ENCODE measurements at places on chromosomes 3 and 15. TPM values are rescaled to one million over a fixed set of nuclear protein-coding genes. Genes with fewer than 3 reads are reported as not detected.

Gene TMCO5A
- total RNA-seq = not detected

GRCh38 chr15:40493089-40493840, 22.5 kb downstream of the CHST14 start:
- DNase-seq = no peak

GRCh38 chr3:126104742-126105605, 21.1 kb upstream of the SLC41A3 start:
- no peak for DNase-seq

DNA sequence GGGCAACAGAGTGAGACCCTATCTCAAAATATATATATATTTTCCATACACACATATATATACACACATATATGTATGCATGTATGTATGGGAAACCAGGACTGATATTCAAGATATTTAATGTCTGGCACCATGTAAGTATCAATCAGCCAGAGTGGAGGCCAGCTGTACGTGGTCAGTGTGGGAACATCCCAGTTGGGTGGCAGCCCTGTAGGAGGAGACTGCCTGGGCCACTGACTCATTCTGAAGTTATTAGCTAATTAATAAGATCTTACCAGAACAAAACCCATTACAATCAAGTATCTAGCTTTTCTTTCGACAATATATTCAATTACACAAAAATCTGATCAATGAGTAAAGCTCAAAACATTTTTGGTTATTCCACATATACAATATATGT, 85.1 kb upstream of the OCA2 start:
- DNase-seq = no peak

Gene PGBD4
- 5.6 TPM for total RNA-seq

GRCh38 chr3:143502081-143502480, 346.2 kb downstream of the SLC9A9 start:
- DNase-seq = no peak

DNA sequence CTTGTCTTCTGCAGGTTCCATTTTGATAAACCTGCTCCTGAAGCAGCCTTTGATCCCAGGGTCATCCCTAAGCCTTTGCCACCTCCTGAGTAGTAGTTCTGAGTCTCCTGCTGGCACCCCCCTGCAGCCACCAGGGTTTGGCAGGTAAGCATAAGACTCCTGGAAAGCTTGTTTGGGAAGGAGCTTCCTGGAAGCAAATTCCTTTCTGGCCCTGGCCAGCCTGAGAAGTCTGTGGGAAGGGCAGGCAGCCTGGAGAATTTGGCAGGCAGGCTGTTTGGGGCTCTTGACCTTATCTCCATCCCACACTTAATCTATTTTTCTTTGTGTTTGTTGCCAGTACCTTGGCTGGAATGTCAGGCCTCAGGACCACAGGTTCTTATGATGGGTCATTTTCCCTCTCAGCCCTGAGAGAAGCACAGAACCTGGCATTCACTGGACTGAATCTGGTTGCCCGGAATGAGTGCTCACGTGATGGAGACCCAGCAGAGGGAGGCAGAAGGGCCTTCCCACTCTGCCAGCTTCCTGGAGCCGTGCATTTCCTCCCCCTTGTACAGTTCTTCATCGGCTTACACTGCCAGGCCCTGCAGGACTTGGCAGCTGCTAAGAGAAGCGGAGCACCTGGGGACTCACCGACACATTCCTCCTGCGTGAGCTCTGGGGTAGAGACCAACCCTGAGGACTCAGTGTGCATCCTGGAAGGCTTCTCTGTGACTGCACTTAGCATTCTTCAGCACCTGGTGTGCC, 13.4 kb downstream of the ATRIP start:
- no peak for DNase-seq

DNA sequence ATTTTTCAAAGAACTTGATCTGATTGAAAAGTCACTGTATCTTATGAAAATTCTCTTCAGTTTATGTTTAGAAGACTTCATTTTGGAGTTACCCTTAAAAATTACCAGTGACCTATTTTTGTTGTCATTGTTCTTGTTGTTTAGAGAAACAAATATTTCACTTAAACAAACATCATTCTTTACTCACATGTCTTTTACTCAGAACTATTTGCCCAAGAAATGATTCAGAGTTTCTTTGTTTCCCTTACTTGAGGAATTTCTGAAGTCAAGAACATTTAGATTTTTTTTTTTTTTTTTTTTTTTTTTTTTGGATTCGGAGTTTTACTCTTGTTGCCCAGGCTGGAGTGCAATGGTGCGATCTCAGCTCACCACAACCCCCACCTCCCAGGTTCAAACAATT, 259.6 kb upstream of the UBE2E1 start:
- DNase-seq = no peak

Gene GOLGA6L7
- not detected for total RNA-seq

DNA sequence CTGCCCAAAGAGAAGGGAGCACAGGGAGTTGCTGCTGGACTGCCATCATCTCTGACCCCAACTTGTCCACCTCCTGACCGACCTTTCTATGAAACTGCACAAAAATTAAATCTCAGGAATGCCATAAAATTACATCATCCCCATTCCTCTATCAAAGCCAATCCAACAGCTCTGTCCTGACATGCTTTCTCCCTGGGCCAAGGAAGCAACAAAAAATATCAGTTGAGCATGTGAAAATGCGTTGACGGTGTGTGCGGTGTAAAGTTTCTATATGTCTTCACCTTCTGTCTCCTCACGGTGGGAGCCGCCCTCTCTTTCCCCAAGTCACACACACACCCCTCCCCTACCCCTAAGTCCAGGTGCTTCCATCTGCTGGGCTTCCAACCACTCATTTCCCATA, 3.6 kb upstream of the ZNF774 start:
- no peak for DNase-seq

Gene SHC4
- total RNA-seq = 0.75 TPM

- no peak for DNase-seq
Measured at GRCh38 chr15:40252141-40252437, 13.2 kb downstream of the PAK6 start.

- no peak for DNase-seq
Measured at GRCh38 chr3:98376631-98377030, 13.8 kb upstream of the OR5K3 start.

GRCh38 chr3:191303596-191303995, 25.6 kb upstream of the CCDC50 start:
- DNase-seq = no peak

- no peak for DNase-seq
Measured at GRCh38 chr3:170692720-170693119, 106.8 kb upstream of the SLC7A14 start.

- DNase-seq = no peak
Measured at GRCh38 chr3:184560531-184560930, 1.1 kb upstream of the EPHB3 start.

Gene GOLGA8R
- total RNA-seq = 4.8 TPM

- no peak for DNase-seq
Measured at GRCh38 chr3:177034832-177035475, 162.3 kb downstream of the TBL1XR1 start.

DNA sequence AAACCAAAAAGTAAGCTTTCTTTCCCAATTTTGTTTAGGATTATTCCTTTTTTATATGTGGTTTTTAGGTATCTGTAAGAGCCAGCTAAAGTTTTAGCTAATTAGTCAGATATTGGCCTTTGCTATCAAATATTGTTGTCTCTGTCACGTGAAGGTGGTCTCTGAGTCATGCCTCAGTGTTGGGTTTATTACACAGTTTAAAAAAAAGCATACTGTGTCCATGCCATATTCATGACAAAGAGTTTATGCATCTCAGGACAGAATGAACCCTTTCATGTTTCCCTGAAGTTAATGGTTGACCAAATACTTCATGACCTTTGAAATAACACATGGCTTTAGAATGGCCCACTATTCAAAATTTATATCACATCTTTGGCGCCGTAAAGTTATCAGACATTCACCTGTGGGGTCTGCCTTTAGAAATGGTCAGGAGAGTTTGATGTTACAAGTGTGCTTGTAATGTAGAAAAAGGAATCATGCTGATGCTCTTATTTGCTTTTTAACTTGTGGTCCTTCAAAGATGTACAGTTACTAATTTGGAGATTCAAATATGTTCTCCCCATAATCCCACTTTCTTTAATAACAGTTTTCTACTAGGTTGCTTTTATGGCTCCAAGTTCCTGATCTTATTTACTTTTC, 101.5 kb downstream of the MYRIP start:
- DNase-seq = no peak

Gene CYP1A2
- total RNA-seq = not detected

Gene PLCD1
- 10.1 TPM for total RNA-seq

DNA sequence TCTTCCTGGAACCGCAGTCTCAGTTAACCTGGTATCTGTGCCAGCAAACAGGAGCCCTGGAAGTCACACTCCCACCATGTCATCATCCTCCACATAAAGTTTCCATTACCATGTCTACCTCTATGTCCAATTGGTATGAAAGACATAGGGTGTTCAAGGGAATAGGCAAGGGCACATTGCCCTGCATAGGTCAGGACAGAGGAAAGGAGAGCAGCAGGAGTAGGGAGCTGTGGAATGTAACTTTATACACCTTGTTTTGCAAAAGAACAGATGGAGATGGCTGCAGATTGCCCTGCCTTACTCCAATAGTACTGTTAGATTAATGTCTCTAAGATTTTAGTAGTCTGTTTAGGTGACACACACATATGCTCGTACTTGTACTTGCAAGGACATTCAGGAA, 1056.4 kb downstream of the NTRK3 start:
- DNase-seq = no peak

- DNase-seq = no peak
Measured at GRCh38 chr15:97968380-97968779, 7.9 kb downstream of the ARRDC4 start.

- no peak for DNase-seq
Measured at GRCh38 chr3:159987291-159987711, 1.3 kb upstream of the IL12A start.

Gene GOLGA8J
- not detected for total RNA-seq

- DNase-seq = no peak
Measured at GRCh38 chr3:139757448-139758030, 79.8 kb upstream of the NMNAT3 start.

GRCh38 chr3:150299201-150299600, 108.9 kb upstream of the TSC22D2 start:
- DNase-seq = no peak

Gene GOLGA6L4
- 3.9 TPM for total RNA-seq

Gene PIK3CB
- total RNA-seq = 35.1 TPM

- peak; percentile 50 for DNase-seq
Measured at GRCh38 chr3:49025005-49025792, 3.3 kb downstream of the NDUFAF3 start.

GRCh38 chr15:51048308-51048707, 46.4 kb downstream of the TNFAIP8L3 start:
- DNase-seq = no peak

GRCh38 chr15:91516866-91517265, 336.6 kb upstream of the SLCO3A1 start:
- no peak for DNase-seq

- DNase-seq = no peak
Measured at GRCh38 chr3:123476967-123477750, 28.3 kb upstream of the ADCY5 start.

DNA sequence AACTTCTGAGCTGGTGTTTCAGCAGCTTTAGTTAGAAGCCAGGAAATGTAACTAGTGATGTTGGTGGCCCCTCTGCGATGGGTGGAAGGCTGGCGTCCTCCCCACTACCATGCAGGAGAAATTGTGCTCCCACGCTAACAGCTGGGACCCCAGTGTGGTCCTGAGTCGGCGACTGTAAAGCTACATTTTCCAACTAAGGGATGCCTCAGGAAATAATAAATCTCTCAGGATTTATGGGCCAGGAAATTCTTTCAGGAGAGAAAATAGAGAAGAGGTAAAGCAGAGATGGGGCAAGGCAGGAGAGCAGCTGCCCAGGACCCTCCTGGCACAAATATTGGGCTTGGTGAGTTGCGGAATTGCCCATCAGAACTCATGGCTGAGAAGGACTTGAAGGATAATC, 186.9 kb downstream of the OPA1 start:
- DNase-seq = no peak

- DNase-seq = no peak
Measured at GRCh38 chr3:1971780-1972179, 126.9 kb upstream of the CNTN4 start.

DNA sequence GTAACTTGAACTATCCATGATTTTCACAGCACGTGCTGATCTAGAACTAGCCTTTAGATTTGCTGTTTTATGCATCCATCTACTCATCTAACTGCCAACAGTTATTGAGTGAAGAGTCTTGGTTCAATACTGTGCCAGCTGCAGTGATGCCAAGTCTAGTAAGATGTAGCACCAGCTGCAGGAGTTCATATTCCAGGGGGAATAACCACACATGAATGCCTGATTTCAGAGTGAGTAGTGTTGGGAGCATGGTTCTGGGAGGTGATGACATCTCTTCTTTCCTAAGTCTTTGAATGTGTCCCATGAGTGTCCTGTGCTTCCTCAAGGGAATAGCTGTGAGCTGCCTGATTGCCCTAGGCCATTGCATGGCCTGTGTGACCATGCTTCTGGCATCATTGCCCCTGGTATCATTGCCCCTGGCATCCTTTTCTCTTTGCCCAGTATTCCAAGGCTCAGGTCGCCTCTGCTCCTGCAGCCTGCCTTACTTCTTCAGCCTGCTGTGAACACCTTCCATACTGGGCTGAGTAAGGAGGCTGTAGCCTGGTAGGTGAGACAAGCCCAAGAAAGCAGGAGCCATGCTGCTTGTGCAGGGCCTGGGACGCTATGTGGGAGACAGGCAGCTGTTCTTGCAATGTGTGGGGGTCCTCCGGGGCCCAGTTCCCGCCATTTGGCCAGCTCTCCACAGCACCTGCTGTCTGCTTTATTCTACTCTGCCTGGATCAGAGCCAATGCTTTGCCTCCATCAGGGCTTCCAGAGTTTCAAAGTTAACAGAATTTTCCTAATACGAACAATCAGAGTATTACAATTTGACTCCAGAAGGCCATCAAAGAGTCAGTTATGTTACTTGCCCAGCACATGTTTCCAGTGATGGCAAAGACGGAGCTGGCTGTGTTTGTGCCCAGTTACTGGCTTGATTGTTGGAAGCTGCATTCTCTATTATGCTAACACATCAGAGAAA, 73.2 kb downstream of the CLSTN2 start:
- DNase-seq = no peak

- DNase-seq = no peak
Measured at GRCh38 chr15:85897895-85898717, 103.4 kb upstream of the KLHL25 start.

DNA sequence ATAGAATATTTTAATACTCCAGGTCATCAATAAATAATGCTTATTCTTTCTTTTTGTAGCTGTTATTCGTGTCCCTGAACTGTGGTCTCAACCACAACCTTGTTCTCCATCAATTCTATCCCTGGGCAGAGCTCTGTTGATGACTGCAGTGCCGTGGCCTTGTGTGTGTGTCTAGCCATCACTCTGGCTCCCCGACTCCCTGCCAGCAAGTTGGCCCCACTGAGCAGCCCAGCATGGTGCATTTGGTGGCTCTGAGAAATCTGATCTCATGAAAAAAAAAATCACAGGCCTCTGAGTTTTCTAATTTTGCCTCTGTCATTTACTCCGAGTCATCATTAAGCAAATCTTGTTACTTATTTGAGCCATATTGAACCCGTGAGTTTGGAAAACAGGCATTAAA, 164.7 kb downstream of the GOLGA6L6 start:
- no peak for DNase-seq

Gene OR5H14
- total RNA-seq = not detected

- no peak for DNase-seq
Measured at GRCh38 chr3:154427685-154428285, 2.2 kb downstream of the GPR149 start.
